ENCODE measurements at places on chromosomes 7 and 10.

DNA sequence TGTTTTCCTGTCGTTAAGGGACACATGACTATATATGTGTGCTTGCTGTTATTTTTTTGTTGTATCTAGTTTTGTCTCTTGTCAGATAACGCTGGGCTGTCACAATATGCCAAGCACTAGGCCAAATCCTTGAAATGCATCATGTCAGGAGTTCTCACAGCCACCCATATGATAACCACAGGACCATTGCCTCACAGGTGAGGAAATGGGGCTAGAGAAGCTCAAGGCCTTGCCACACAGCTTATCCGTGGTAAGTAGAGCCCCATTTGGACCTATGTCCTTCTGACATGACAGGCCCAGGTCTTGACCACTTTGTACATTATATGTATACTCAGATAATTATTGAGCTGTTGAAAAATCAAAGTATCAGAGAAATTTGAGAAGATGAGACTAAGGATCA is 42.0 kb upstream of the TARP start:
- DNase-seq = no peak

GRCh38 chr10:78408671-78409472 is 375.2 kb downstream of the RPS24 start:
- DNase-seq = no peak

DNA sequence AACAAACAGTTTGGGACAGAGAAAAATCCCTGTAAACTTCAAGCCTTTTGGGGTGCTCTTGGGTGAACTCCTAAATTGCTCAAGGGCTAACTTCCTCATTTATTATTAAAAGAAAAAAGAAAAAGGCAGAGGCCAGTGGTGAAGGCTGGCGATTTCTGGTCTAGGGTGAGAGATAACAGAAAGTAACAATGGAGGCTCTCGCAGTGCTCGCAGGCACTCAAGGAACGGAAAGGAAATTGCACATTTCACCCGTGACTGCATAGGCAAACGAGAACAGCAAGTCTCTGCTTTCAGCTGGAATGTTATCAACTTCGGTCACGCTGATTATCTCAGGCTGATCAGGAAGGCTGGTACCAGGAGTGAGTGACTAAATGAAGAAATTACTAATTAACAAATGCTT is 70.7 kb downstream of the PRKAG2 start:
- no peak for DNase-seq

- peak; percentile 53 for DNase-seq
Observed at GRCh38 chr7:66505531-66506451, 122.9 kb upstream of the KCTD7 start.

- no peak for DNase-seq
Observed at GRCh38 chr7:116554911-116555310, 30.1 kb downstream of the CAV1 start.

DNA sequence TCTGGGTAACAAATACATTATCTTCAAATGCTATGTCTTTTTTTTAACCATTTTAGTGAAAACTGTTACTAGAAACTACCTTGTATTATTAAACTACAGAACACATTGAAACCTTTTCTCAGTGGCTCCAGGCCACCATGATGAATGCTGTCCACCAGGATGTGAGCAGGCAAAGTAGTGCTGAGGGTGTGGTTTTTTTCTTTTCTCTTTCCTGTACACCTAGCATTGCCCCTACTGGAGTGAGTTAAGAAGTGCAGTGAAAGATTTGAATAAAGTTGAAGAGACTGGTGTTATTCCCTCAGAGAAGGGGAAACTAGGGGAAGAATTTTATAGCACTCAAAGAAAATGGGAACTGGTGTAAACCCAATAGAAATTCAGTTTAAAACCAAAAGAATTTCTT is 120.0 kb upstream of the SAMD8 start:
- peak; percentile 30 for DNase-seq

DNA sequence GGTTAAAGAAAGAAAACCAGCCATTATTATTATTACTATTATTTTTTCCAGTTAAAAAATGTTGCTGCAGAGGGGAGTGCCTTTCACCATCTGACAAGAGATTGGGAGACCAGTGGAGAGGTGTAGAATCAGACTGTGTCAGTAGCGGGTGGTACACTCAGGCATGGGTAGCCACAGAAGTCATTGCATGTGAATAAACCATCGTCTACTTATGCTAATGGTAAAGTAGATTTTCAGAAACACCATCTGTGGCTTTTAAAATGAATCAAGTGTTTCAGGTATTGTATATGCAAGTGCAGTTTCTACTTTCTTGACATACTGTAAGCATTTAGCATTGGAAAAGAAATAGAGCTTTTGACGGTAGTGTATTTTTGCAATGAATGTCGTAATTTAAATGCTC is 131.5 kb upstream of the SP8 start:
- no peak for DNase-seq

GRCh38 chr7:150468241-150468640 is 17.8 kb downstream of the GIMAP8 start:
- no peak for DNase-seq

GRCh38 chr7:96747418-96747940 is 37.8 kb upstream of the SEM1 start:
- DNase-seq = no peak

DNA sequence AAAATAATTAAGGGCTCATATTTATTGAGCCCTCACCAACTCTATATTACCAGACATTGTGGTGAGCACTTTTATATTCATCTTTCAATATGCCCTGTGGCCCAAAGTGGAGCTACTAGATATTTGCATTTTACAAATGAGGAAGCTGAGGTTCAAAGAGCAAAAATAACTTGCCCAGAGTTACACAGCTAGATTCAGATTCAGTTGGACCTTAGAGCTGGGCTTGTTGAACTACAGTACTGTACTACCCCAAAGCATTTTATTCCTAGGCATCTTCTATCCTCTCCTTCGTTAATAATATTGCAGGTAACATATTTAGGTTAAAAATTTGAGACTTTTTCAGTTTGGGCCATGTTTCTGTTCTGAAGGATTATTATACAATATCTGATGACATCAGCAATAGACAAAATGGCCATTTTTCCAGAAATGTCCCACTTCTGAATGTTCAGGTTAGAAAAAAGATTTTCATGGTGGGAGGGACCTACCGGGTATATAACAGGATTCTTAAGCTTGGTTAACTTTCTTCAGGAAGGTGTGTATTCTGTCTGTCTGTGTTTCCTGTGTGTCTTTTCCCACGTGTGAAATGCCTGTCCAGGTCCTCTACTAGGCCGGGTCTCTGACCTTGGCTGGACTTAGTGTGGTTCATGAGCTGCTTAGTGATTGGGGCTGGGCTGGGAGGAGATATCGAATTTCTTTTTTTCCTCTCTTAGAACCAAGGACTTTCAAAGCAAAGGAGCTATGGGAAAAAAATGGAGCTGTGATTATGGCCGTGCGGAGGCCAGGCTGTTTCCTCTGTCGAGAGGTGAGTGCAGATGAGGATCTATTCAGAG is 13.6 kb downstream of the PRXL2A start:
- no peak for DNase-seq

DNA sequence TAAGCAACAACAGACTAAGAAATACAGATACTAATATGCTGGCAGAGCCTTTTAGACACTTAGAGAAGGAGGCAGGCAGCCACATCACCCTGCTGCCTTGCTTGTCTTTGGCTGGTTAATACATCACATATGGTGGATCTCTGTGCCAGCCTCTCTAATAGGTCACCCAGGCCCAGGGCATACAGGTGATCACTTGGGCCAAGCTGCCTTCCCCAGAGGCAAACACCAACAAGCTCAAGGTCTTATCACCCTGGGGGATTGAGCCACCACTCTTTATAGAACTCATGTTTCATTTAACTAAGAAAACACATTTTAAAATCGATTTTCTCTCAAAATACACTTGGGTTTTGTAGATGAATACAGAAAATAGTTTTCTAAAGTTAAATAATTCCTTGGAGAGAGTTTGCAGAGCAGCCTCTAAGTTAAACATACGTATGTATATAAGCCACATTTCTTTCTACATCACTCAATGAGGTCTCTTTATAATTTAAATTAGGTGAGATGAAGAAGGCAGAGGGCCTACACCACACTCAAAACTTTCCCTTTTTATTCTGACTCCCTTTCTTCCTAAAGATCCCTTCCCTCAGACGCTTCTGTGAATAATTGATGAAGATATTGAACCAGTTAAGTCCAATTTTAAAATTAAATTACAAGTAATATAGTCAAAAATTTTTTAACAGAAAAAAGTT is 556.8 kb upstream of the GHITM start:
- no peak for DNase-seq

GRCh38 chr7:107638594-107638993 is 22.0 kb upstream of the SLC26A4 start:
- no peak for DNase-seq

GRCh38 chr10:2529945-2530344 is 537.4 kb upstream of the PFKP start:
- no peak for DNase-seq

- no peak for DNase-seq
Observed at GRCh38 chr10:85900487-85900886, 466.1 kb downstream of the GRID1 start.

DNA sequence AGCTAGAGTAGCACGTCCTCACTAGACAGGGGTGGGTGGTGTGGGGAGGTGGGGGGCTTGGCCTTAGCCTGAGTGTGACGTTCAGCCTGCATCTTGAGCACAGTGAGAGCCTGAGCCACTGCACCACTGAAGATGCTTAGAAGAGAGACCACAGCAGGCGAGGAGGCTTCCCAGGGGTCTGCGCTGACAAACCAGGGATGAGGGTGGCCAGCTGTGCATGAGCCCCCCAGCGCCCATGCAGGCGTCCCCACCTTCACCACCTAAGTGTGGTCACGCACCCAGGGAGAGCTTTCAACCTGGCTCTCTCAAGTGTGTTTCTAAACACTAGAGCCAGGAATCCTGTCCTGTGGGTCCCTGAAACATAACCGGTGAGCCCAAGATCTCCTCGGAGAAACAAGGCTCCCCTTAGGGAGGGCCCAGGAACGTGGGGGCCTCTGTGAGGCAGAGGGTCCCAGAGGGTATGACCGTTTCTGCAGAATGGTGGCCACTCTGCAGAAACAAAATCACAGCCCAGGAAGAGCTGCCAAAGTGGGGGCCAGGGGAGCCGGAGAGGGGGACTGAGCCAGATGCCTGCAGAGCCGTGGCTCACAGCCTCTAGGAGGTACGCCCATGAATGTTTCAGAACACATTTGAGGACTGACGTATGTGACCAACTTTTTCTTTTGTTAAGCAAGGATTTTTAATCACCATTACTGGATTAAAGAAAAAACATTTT is 85.2 kb upstream of the INSIG1 start:
- DNase-seq = no peak

GRCh38 chr7:33581236-33581635 is 324.1 kb upstream of the BMPER start:
- DNase-seq = no peak

DNA sequence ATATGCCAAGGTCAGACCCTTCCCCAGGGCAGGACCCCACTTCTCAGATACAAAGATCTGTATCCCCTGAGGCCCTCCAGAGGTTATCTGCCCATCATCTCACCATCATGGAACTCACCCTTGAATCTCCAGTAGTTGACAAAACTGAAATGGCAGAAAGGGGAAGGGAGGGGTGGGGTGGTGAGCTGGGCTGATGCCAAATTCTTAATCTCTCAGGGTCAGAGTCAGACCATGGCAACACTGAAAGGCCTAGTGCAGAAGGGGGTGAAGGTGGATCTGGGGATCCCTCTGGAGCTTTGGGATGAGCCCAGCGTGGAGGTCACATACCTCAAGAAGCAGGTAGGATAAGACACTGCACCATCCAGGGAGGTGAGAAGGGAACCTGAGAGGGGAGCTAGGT is 3.1 kb downstream of the CNPY4 start:
- no peak for DNase-seq

DNA sequence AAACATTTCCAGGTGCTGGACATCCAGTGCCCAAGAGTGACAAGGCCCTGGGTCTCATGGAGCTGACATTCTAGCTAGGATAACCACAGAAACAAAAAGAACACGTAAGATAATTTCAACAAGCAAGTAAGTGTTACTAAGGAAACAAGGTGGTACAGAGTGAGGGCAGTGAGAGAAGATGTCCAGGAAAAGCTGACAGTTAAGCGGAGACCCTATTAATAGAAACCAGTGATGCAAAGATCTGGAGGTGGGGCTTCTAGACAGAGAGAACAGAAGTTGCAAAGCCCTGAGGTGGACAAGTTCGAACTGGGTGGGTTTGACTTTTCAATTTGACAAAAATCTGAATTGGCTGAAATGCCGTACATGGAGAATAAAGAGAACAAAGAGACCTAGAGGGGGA is 96.3 kb downstream of the TRIL start:
- no peak for DNase-seq

- DNase-seq = no peak
Observed at GRCh38 chr10:52420656-52421055, 106.6 kb downstream of the DKK1 start.

DNA sequence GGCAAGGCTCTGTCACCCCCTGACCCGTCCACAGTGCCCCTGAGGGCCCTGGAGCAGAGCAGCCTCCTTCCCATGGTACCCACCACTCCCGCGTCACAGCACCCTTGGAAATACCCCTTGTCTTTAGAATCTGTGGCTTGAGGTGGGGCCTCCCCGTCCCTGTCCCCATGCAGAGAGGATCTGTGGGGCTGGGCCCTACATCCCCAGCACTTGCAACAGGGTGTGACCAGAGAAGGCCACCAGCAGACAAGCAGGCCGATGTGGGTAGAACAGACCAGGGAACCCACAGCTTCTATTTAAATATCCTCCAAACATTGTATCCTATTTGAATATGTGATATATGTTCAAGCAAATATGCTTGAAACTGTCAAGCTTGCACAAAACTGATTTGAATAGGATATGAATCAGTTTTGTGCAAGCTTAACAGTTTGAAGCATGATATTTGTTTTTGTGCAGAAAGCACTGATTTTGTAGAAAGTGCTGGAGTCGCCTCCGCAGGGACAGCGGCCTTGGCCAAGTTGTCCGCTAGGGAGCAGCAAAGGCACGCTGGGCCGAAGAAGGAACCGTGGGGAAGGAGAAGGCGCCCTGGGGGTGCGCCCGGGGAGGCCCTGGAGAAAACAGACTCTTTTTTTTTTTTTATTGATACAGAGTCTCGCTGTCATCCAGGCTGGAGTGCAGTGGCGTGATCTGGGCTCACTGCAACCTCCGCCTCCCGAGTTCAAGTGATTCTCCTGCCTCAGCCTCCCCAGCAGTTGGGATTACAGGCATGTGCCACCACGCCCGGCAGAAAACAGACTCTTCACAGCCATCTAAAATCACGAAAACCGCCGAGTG is 2.2 kb downstream of the CFAP46 start:
- DNase-seq = peak; percentile 32

- DNase-seq = peak; percentile 62
Observed at GRCh38 chr10:75043256-75044131, 68.0 kb upstream of the SAMD8 start.

GRCh38 chr10:49264177-49264677 is 34.7 kb upstream of the C10orf71 start:
- DNase-seq = no peak

DNA sequence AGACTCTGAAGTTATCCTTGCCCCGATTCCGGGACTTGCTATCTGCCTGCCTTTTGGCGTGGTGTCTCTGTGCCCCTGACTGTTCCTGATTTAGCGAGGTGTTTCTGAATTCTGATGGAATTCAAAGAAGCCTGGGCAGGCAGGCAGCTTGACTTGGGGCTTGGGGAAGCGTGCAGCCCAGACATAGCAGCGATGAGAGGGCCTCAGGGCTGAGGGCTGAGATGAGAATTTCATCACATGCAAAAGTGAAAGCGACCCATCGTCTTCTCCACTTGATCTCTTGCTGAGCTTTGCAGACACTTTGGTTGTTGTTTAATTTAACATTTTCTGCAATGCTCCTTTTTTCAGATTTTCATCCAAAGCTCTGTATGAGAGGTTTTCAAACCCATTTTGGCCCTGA is 57.8 kb downstream of the TCF7L2 start:
- DNase-seq = no peak

All from CD4-positive, alpha-beta T cell treated with Interleukin-21 for 1 hour (primary cell).